Left ventricle myocardium inferior (tissue), 1 donor: ENCODE measurements at places on chromosomes 2 and 18. TPM values are rescaled to one million over a fixed set of nuclear protein-coding genes. Genes with fewer than 3 reads are reported as not detected.

Gene MAP2
- 6.2 TPM for total RNA-seq

Gene RTP5
- total RNA-seq: not detected

Gene MYO5B
- 0.44 TPM for total RNA-seq

Gene TRABD2A
- 0.49 TPM for total RNA-seq

Gene GPR75
- total RNA-seq: 0.82 TPM

Gene ARHGAP25
- total RNA-seq: 5.3 TPM

Gene SKOR2
- not detected for total RNA-seq

Gene UNC80
- total RNA-seq: 0.03 TPM
